ENCODE measurements at places on chromosomes 5 and 9. TPM values are rescaled to one million over a fixed set of nuclear protein-coding genes. Genes with fewer than 3 reads are reported as not detected.

Gene ADAMTS12
- total RNA-seq, result not detected

Gene NPR2
- total RNA-seq, result 3.9 TPM

Gene CCNO
- not detected for total RNA-seq

Gene ACOT12
- 0.46 TPM for total RNA-seq

Gene NR6A1
- total RNA-seq, result not detected

Gene IFNA4
- not detected for total RNA-seq

Gene DMGDH
- 0.58 TPM for total RNA-seq

Gene PDCD1LG2
- total RNA-seq, result 7.7 TPM

Gene ALDOB
- total RNA-seq, result not detected

DNA sequence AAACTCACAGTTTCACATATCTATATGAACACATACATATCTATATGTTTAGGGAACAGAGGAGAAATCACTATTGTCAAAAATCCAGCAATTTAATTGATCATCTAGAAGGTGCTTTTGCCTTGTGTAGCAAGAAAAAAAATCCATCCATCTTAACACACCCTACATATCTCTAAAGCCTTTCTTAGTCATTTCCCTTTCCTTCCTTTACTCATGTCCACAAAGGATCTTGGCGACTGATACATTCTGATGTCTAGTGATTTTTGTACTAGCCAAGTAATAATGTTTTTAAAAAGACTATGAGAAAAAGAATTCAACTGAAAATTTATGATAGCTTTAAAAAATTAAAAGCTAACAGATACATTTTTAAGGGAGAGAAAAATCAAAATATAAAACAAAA is 22.5 kb downstream of the ZDHHC21 start:
- no peak overlapping the region for H3K27ac ChIP-seq
- no peaks in the 10 kb centered on the region for H3K36me3 ChIP-seq
- H3K27me3 ChIP-seq, result no peaks in the 10 kb centered on the region
- no peaks in the 10 kb centered on the region for H3K4me1 ChIP-seq
- H3K4me3 ChIP-seq, result no peak overlapping the region

- no peaks in the 10 kb centered on the region for H3K4me1 ChIP-seq
- no peak for DNase-seq
- H3K27me3 ChIP-seq, result no peaks in the 10 kb centered on the region
- no peaks in the 10 kb centered on the region for H3K36me3 ChIP-seq
- no peak overlapping the region for H3K4me3 ChIP-seq
Observed at GRCh38 chr5:59819806-59820205, 73.7 kb downstream of the PDE4D start.

DNA sequence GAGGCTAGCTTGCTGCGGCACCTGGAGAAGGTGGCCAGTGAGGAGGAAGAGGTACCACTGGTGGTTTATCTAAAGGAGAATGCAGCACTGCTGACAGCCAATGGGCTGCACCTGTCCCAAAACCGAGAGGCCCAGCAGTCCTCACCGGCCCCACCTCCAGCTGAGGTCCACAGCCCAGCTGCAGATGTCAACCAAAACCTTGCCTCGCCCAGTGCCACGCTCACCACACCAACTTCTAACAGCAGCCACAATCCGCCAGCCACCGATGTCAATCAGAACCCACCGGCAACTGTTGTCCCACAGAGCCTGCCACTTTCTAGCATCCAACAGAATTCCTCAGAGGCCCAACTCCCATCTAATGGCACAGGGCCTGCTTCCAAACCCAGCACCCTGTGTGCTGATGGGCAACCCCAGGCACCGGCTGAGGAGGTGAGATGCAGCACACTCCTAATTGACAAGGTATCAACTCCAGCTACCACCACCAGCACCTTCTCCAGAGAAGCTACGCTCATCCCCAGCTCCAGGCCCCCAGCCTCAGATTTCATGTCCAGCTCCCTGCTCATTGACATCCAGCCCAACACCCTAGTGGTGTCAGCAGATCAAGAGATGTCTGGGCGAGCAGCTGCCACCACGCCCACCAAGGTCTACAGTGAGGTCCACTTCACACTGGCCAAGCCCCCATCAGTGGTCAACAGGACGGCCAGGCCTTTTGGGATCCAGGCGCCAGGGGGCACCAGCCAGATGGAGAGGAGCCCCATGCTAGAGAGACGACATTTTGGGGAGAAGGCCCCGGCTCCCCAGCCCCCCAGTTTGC is 8.0 kb downstream of the SYNPO start:
- H3K4me3 ChIP-seq, result no peak overlapping the region
- no peaks in the 10 kb centered on the region for H3K27me3 ChIP-seq
- H3K27ac ChIP-seq, result no peak overlapping the region
- no peak for DNase-seq
- no peaks in the 10 kb centered on the region for H3K36me3 ChIP-seq

- H3K4me1 ChIP-seq, result no peaks in the 10 kb centered on the region
- no peak overlapping the region for H3K4me3 ChIP-seq
- DNase-seq, result no peak
- H3K27me3 ChIP-seq, result no peaks in the 10 kb centered on the region
Observed at GRCh38 chr9:109558718-109559151, 60.6 kb upstream of the PTPN3 start.

DNA sequence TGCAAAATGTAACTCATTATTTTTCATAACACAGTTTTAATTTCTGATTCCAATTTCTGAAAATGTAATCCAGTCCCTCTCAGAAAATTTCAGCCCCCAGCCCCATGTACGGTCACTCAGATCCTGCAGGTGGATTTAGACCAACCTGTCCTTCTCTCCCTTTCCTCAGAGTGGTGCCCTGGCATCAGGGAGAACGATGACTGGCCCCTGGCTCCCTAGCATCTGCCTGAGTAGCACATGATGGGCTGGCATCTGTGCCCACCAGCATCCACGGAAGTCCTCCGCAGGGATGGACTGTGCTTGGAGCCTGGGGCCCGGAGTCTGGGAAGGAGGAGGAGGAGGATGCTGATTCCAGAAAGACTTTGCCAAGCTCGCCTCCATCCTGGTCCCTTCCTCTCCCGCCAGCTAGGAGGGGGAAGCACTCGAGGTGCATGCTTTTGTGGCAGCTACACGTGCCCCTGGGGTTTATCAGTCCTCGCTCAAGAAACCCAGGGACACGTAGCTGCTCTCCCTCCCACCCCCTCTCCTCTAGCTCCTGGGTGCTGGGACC is 54.4 kb upstream of the RUFY1 start:
- no peaks in the 10 kb centered on the region for H3K27me3 ChIP-seq
- H3K36me3 ChIP-seq, result no peaks in the 10 kb centered on the region
- no peak overlapping the region for H3K4me3 ChIP-seq
- no peaks in the 10 kb centered on the region for H3K4me1 ChIP-seq

DNA sequence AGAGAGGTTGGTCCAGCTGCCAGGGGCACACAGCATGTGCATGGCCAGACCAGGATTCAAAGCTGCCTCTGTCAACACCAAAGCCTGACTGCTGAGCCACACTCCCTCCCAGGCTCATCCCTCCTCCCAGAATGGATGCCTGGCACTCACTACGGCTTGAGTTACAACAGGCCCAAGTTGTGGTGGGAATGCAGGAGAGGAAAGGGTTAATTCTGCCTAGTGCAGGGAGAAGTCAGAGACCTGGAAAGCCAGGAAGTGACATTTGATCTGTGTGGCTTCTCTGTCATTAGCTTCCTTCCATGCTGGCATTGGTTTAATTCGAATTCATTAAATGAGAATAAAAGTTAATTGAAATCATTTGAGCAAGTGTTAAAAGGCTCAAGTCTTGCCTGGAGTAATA is 150.0 kb downstream of the NSG2 start:
- H3K36me3 ChIP-seq, result no peaks in the 10 kb centered on the region
- no peak overlapping the region for H3K4me3 ChIP-seq
- H3K27me3 ChIP-seq, result no peaks in the 10 kb centered on the region
- no peak overlapping the region for H3K27ac ChIP-seq
- no peak for DNase-seq

- H3K4me1 ChIP-seq, result no peaks in the 10 kb centered on the region
- H3K4me3 ChIP-seq, result no peak overlapping the region
- no peak for DNase-seq
- no peaks in the 10 kb centered on the region for H3K27me3 ChIP-seq
- no peaks in the 10 kb centered on the region for H3K36me3 ChIP-seq
- no peak overlapping the region for H3K27ac ChIP-seq
Observed at GRCh38 chr9:5551368-5552150, 41.2 kb downstream of the PDCD1LG2 start.

- H3K4me3 ChIP-seq, result no peak overlapping the region
- H3K36me3 ChIP-seq, result no peaks in the 10 kb centered on the region
- no peak for DNase-seq
- H3K27ac ChIP-seq, result no peak overlapping the region
- H3K4me1 ChIP-seq, result no peaks in the 10 kb centered on the region
- H3K27me3 ChIP-seq, result peaks cover 2% of the 10 kb centered on the region
Observed at GRCh38 chr5:80048084-80048780, 13.1 kb downstream of the THBS4 start.

DNA sequence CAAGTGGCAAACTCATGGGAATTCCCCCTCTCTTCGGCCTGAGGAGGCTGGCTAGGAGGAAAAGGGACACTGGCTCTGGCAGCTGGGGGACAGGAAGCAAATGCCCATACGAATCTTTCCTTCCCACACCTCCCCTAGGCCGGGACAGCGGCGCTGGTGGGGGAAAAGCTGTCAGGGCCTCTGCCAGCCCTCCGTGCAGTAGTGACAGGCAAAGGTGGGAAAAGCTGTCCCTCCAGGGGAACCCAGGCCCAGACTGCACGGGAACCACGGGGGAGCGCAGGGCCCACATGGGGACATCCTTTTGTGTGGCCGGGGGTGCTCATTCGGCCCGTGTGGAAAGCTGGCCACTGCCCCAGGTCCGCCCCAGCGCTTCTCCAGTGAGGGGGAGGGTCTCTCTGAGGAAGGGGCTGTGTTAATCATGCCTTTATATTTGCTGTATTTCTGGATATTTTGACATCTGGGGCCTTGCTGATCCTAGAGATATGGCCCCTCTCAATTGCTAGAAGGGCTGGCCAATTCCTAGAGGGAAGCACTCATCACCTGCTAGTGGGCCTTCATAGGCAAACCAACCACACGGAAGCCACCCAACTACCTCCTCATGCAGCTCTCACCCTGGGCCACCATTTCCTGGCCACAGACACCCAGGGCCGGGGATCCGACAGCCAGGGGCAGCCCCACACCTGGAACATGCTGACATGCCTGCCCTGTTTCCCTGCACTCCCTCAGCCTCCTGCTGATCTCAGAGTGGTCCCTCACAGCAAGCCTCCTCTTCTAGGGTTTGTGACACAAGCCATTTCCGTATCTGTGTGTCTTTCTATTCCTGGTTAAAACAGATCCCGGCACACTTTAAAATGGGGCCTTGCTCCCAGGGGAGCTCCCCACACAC is 138.8 kb downstream of the ROR2 start:
- no peak overlapping the region for H3K4me3 ChIP-seq
- no peak for DNase-seq
- no peaks in the 10 kb centered on the region for H3K27me3 ChIP-seq
- H3K4me1 ChIP-seq, result no peaks in the 10 kb centered on the region
- no peaks in the 10 kb centered on the region for H3K36me3 ChIP-seq

- no peak overlapping the region for H3K4me3 ChIP-seq
- no peaks in the 10 kb centered on the region for H3K4me1 ChIP-seq
- H3K27me3 ChIP-seq, result no peaks in the 10 kb centered on the region
- no peaks in the 10 kb centered on the region for H3K36me3 ChIP-seq
Observed at GRCh38 chr5:14475045-14475444, 106.5 kb upstream of the OTULINL start.

- no peak overlapping the region for H3K27ac ChIP-seq
- no peaks in the 10 kb centered on the region for H3K27me3 ChIP-seq
- DNase-seq, result no peak
- no peak overlapping the region for H3K4me3 ChIP-seq
- H3K36me3 ChIP-seq, result no peaks in the 10 kb centered on the region
Observed at GRCh38 chr9:106657926-106658325, 205.0 kb upstream of the ZNF462 start.

DNA sequence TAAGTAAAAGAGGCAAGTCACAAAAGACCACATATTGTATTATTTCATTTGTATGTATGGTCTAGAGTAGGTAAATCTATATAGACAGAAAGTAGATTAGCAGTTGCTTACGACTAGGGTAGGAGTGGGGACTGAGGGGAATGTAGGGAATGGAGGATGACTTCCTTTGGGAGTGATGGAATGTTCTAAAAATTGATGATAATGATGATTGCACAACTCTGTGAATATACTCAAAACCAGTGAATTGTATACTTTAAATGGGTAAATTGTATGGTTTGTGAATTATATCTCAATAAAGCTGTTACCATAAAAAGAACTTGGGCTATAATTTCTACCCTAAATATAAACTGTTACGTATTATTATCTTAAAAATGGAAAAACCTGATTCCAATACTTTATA is 35.0 kb downstream of the ADAMTS6 start:
- no peaks in the 10 kb centered on the region for H3K27me3 ChIP-seq
- no peak overlapping the region for H3K27ac ChIP-seq
- no peak overlapping the region for H3K4me3 ChIP-seq
- H3K4me1 ChIP-seq, result no peaks in the 10 kb centered on the region
- no peaks in the 10 kb centered on the region for H3K36me3 ChIP-seq

- no peak overlapping the region for H3K27ac ChIP-seq
- no peaks in the 10 kb centered on the region for H3K4me1 ChIP-seq
- no peaks in the 10 kb centered on the region for H3K36me3 ChIP-seq
- DNase-seq, result no peak
- no peak overlapping the region for H3K4me3 ChIP-seq
Observed at GRCh38 chr5:140223567-140223966, 48.6 kb downstream of the CYSTM1 start.

DNA sequence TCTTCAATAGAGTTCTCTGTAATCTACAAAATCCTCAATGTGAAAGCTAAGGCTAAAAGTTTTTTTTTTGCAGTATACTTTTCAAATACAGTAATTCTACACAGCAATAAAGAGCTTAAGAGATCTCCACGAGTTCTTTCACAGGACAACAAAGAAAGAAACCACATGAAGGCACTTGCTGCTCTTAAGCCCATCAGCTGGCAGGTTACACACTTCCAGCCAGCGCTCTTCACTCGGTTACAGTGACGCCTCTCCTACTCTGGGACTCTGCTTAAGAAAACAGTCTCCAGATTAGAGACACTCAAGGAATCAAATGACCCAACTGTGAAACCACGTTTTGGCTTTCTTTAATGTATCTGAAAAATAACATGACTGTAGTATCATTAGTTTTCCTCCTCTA is 85.0 kb downstream of the ROR2 start:
- no peaks in the 10 kb centered on the region for H3K36me3 ChIP-seq
- H3K27me3 ChIP-seq, result no peaks in the 10 kb centered on the region
- no peak overlapping the region for H3K4me3 ChIP-seq
- H3K27ac ChIP-seq, result no peak overlapping the region
- H3K4me1 ChIP-seq, result no peaks in the 10 kb centered on the region

DNA sequence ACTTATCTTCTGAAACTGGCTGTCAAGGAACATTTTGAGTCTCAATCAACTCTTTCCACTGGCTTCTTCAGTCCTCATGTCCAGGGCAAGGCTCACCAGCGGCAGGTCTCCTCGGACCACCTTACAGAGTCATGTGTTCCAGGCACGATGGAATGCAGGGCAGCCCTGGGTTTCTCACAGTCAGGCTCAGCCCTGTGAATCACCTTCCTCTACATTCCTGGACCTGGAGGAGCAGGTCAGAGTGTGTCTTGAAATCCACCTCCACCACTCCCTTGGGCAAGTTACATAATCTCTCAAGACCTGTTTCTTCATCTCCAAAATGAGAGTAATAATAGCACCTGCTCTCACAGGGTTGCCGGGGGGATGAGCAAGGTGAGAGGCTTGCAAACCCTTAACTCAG is 16.0 kb downstream of the ENC1 start:
- H3K4me1 ChIP-seq, result no peaks in the 10 kb centered on the region
- no peak for DNase-seq
- H3K4me3 ChIP-seq, result no peak overlapping the region

GRCh38 chr5:42270771-42271170 is 152.5 kb upstream of the GHR start:
- no peaks in the 10 kb centered on the region for H3K36me3 ChIP-seq
- no peak overlapping the region for H3K27ac ChIP-seq
- no peaks in the 10 kb centered on the region for H3K27me3 ChIP-seq
- H3K4me1 ChIP-seq, result no peaks in the 10 kb centered on the region

GRCh38 chr5:36602704-36603321 is 3.6 kb upstream of the SLC1A3 start:
- H3K4me1 ChIP-seq, result no peaks in the 10 kb centered on the region
- no peaks in the 10 kb centered on the region for H3K36me3 ChIP-seq
- no peak for DNase-seq
- no peaks in the 10 kb centered on the region for H3K27me3 ChIP-seq

Measured in naive thymus-derived CD4-positive, alpha-beta T cell (primary cell).